ENCODE measurements at places on chromosomes 12 and 14.

GRCh38 chr14:87122166-87122565 is 870.8 kb downstream of the GALC start:
- no peak for DNase-seq

DNA sequence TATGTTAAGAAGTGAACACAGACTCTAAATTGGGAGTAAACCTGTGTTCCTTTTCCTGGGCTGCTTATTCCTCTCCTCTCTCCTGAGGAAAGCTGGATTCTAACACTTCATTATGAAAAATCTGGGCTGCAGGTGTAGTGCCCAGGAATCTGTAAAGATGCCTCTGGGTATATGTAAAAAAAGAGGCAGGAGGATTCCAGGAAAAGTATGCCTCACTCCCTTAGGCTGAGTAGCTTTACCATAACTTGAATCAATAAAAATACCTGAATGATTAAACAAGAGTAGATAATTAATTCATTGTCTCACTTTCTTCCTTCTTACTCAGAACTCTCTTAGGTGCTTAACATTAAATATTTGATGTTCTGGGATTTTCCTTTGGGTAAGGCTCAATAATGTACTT is 185.1 kb downstream of the GRIP1 start:
- DNase-seq: no peak

DNA sequence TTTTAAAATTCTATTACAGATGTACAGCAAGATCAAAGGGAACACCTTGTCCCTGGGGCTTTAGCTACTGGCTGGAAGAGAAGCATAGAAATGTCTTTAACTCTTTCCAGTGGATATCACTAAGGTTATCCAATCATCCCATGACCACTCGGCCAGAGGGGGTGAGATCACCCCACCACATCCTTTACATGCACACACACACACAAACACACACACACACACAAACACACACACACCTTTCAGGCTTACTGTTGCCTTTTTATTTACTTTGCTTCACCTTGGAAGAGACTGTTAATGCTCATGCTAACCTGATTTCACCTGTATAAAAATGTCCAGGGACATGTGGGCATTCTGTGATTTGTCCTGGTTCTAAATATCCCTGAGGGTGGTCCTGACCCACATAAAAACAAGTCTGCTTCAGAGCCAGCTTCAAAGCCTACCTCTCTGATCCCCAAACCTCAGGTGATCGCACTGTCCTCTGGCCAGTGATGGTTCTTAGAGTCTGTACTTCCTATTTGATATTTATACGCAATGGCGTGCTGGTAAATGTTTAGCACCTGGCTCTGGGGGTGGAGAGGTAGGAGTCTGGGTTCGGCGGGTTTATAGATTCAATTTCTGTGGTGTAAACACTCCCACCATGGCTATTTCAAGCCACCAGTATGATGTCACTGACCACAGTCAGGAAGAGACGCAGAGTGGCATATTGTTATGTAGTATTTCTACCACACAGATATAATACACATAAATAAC is 166.1 kb upstream of the EEA1 start:
- no peak for DNase-seq

GRCh38 chr12:123250471-123251383 is 17.5 kb downstream of the MTRFR start:
- DNase-seq: no peak

DNA sequence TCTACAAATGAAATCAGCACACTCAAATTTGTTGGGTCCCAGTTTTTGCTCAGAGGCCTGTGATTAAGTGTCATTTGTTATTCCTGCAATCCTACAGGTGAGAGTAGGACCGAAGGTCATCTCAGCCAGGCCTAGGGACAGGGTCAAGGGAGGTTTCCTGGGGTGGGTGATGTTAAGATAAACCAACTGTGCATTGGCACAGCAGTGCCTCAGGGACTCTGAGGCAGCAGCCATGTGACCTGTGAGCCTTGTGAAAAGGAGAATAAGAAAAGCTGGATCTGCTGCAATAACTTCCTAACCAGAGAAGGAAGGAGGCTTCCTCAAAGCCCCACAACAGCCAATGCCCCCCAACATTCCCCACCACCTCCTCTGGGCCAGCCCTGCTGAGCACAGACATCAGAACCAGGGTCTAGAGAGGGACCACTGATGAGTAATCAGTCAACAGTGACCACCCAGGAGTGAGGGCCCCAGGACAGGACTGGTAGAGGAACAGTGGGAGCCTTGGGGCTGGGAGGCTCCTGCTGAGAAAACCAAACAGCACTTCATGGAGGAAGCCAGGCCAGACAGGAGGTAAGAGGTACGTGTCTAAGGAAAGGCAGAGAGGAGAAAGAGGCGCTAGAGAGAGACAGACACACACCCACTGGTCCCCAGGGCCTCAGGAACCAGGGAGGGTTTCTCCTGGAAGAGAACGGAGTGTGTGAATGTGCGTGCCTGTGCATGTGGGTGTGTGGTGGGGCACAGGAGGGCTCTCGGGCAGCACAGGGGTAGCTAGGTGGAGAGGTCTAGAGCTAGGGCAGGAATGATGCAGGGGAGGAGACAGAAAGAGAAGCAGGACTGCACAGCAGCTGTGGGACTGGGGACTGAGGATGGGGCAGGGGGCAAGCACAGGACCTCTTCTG is 82.4 kb downstream of the ITPK1 start:
- no peak for DNase-seq

- no peak for DNase-seq
Measured at GRCh38 chr12:14635776-14636175, 60.6 kb downstream of the GUCY2C start.

DNA sequence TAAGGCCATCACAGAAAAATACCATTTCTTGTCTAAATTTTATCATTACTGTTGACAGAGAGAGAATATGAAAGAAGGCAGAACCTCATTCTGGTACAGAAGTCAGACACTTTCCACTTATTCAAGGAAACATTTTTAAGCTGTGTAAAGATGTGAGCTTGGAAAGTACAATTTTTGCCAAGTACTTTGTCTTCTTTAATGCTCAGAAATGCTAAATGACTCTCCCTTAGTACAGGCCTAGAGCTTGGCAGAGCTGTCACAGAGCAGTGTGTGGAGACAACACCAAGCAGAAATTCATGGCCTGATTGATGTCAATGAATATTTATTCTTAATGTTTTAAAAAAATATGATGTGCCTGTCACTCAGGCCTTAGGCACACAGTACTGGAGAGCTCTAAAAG is 20.7 kb downstream of the NT5DC3 start:
- no peak for DNase-seq
